ENCODE measurements at places on chromosomes 16 and 17.

DNA sequence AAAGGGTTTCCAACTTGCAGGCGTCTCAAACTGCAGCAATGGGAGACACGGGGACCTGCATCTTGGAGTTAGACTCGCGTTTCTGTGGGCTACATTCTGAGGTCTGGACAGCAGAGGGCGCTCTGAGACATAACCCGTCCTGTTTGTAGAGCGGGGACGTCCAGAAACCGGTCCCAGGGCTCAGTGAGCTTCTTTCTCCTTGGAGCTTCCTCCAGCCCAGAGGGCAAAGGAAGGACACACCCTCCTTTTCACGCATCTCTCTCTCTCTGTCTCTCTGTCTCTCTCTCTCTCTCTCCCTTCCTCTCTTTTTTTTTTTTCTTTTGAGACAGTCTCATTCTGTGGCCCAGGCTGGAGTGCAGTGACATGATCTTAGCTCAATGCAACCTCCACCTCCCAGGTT, 19.8 kb downstream of the COX4I1 start:
- peak; percentile 45 for DNase-seq

- DNase-seq, result peak; percentile 4
Measured at GRCh38 chr17:13114601-13115031, 96.8 kb upstream of the ELAC2 start.

DNA sequence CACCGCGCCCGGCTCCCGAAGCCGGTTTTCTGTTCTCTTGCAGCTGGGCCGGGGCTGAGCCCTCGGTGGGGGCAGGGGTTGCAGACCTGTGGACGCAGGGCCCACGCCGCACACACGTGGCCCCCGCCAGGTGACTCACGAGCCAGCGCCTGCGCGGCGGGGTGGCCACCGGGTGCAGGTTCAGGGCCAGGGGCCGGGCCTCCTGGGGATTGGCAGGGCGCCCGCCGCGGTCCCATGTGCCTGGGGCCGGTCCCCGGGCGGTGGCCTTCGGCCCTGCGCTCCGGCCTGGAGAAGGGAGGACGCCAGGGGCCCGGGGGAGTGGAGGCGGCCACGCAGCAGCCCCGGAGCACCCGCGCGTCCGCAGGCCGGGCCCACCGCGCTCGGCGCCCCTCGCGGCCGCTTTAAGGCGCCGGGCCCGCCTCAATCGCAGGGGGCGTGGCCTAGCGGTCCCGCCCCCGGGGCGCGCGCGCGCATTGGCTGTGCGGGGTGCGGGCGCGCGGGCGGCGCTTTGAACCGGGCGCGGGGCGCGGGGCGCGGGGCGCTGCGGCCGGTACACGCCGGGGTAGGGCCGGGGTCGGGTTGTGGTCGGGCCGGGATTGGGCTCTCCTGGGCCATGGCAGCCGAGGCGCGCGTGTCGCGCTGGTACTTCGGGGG, at the start of gene SLC25A10:
Gene SLC25A10 (plus strand): TSS at position 471 of the 654 bp plus-strand sequence. CDS start 143 bp downstream, at position 614.
- DNase-seq, result peak; percentile 92

GRCh38 chr16:58054289-58054688, 28.7 kb downstream of the MMP15 start:
- DNase-seq, result no peak

DNA sequence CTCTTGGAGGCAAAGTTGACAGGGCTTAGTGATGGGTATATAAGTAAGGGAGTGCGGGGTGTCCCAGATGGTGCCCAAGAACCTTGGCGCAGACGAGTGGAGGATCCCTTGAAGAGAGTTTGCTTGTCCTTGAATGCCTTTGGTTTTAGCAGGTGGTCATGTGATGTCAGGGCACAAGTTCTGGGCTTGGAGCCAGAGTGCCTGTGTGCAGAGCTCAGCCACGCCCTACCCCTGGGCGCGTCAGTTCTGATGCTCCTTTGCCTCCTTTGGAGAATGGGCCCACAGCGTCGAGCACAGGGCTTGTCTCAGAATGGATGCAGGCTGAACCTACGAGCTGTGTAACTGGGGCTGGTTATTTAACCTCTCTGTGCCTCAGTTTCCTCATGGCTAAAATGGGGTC, 412.2 kb upstream of the EEF2KMT start:
- no peak for DNase-seq

DNA sequence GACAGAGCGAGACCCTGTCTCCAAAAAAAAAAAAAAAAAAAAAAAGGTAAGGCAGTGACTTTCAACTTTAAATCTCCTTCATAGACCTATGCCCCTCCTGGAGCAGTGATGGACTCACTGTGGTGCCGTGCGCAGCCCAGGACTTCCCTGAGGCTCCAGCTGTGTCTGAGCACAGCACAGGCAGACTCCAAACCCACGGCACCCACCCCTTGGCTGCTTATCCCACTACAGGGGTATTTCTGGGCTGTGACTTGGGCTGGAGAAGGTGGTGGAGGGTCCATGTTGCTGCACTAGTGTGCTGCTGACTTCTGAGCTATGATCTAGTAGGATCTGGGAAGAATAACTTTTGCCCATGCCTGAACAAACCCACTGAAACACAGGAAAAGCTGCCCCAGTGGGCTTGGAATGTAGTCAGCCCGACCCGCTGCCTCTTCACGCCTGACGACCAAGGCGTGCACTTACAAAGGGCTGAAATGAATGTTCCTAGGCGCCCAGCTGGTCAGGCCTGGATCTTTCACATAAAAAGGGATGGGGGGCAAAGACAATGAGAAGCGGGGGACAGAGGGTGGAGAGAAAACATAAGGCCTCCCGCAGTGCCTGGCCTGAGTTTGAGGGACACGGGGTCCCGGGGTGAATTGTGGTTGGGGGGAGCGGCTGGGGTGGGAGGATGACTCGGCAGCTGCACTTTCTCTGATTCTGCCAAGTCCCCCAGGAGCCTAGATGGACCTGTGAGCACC, 83.0 kb downstream of the IRF8 start:
- DNase-seq, result no peak

GRCh38 chr17:75317671-75318070, 28.4 kb upstream of the SLC25A19 start:
- DNase-seq, result no peak

- DNase-seq, result no peak
Measured at GRCh38 chr17:35740997-35741931, 9.8 kb downstream of the RASL10B start.

DNA sequence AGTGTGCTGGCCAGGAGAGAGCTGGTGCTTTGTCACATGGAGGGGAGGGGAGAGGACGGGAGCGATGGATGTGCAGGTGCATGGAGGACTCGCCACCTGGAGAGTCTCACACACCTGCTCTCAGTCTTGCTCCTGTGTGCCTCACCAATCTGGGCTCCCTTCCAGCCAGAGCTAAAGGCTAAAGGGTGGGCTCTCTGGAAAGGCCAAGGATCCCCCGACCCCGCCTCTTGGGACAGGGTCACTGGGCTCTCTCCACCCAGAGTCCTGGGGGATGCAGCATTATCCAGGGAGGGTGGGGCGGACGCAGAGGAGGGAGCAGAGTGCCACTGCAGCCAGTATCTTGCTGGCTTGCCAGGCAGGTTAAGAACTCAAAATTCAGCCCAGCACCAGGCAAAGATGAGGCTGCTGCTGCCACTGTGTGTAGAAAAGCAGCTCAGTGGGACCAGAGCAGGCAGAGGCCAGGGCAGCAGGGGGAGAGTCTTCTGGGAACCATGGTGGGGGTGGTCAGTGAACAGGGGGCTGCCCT, 5.4 kb upstream of the STAT5B start:
- no peak for DNase-seq

DNA sequence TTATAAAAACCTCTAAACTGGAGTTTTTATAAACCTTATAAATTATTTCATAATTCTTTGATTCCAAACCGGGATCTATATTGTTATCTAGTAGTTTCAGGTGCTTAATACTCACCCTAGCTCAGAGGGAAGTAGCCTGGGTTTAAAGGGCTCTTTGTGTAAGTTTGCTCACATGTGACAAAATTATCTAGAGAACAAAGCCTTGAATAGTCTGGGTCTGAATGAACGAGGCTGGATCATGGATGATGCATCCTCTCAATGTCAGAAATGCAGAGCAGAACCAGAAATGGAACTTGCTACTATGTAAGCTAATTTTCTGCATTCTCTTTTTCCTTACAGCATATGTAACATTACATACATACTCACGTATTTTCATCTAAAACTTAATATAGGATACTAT, 103.9 kb upstream of the NETO2 start:
- DNase-seq, result no peak

- no peak for DNase-seq
Measured at GRCh38 chr17:81186203-81186602, 20.2 kb upstream of the AATK start.

All from RCC 7860 (cell line).